ENCODE measurements at places on chromosomes 4 and X. TPM values are rescaled to one million over a fixed set of nuclear protein-coding genes. Genes with fewer than 3 reads are reported as not detected.

GRCh38 chrX:30875957-30876356 lies 13.1 kb downstream of the TAB3 start:
- no peak for DNase-seq

- DNase-seq, result no peak
Observed at GRCh38 chrX:340641-341423, 22.2 kb upstream of the GTPBP6 start.

DNA sequence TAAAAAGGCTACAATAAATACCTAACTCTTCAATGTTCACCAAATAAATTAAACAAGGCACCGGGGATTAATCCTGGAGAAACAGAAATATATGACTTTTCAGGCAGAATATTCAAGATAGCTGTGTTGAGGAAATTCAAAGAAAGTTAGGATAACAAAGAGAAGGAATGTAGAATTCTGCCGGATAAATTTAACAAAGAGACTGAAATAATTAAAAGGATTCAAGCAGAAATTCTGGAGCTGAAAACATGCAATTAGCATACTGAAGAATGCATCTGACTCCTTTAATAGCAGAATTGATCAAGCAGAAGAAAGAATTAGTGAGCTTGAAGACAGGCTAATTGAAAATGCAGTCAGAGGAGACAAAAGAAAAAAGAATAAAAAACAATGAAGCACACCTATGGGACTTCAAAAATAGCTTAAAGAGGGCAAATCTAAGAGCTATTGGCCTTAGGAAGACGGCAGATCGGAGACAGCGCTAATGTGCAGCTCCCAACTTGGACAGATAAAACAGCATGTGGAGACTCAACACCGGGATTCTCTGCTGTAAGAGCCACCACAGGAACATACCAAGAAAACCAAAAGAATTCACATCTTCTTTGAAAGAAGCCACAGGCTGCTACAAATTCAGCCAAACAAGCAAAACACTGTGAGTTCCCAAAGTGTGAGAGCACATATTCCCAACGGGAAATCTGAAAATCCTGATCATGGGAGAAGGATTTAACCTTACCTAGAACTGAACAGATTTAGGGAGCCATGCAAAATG lies 1290.9 kb downstream of the PCDH18 start:
- DNase-seq, result no peak

- no peak for DNase-seq
Observed at GRCh38 chr4:43932448-43932847, 516.2 kb downstream of the KCTD8 start.

DNA sequence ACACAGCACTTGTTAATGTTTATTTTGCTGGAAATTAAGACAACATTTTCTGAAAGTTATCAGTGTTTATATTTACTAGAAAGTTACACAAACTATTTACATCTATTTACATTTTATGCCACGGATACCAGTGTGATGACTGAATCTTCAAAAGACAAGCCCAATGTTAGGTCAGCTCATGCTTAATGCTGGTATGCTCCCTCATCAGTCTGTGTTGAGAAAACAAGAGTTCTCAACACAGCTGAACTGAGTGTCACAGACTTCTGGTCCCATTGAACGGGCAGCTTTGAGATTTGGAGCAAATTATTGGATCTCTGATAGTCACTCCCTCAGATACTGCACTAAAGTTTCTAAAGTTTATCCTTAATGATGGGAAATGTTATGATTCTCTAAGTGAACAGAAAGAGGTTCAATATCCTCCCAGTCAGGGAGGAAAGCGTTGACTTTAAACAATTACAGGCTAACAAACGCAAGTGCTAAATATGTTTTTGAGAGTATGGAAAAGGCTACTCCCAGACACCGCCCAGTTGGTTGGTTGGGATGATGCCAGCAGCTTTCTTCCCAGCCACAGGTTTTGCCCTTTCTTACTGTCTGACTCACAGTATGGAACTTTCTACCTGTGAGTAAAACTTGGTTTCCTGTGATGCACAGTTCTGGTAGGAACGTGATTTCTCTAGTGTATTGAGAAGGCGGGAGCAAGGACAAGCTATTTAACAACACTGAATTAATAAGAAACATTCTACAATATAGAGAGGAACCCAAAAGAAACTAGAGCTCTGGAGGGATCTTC lies 1293.6 kb upstream of the TENM3 start:
- peak; percentile 33 for DNase-seq

- peak; percentile 50 for DNase-seq
Observed at GRCh38 chrX:80812176-80812575, 2.5 kb upstream of the BRWD3 start.

GRCh38 chr4:84597450-84597849 lies 14.5 kb downstream of the CDS1 start:
- no peak for DNase-seq

DNA sequence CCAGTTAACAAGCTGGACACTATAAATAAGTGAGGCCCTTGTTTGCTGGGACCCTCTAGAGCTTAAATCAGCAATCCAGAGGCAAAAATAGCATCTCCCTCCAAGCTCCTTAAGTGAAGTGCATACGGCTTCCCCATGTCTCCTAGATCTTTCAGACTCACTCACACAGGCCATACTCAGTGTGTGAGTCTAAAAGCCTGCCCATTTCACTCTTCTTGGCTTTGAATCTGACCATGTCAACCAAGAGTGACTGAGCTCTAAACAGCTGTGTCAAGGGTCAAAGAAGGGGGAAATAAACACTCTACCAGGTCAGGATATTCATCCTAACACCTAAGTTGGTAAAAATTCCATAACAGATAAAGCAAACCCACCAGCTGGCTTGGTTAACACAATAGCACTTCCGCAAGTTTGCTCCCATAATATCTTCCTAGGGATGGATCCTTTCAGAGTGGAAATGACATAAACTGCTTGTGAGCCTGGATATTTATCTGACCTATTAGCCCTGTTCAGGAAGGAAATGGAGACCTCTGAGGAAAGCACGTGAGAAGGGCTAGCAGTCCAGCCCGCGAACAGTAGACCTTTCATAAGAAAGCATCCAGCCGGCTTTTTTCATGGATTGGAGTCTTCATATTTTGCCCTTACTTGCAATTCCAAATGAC lies 65.6 kb downstream of the MID1 start:
- no peak for DNase-seq

GRCh38 chrX:19642241-19643109 lies 127.2 kb upstream of the MAP3K15 start:
- DNase-seq, result no peak

MAGEA9B gene
- not detected for total RNA-seq

HPGD gene
- total RNA-seq, result 53.6 TPM

HERC3 gene
- total RNA-seq, result 42.6 TPM

NWD2 gene
- total RNA-seq, result under 0.01 TPM

ART3 gene
- total RNA-seq, result 26.3 TPM

RBM47 gene
- total RNA-seq, result 318 TPM

All from stomach (tissue), 19 donors.